Temporal lobe (tissue), 4 donors: ENCODE measurements at places on chromosomes 2 and 18. TPM values are rescaled to one million over a fixed set of nuclear protein-coding genes. Genes with fewer than 3 reads are reported as not detected.

Gene LYG2
- not detected for total RNA-seq

Gene KCNS3
- total RNA-seq, result 1.7 TPM

Gene LYPD6B
- total RNA-seq, result 3.4 TPM

Gene DARS1
- total RNA-seq, result 47.7 TPM

Gene KCNIP3
- total RNA-seq, result 3.0 TPM

Gene TMEM163
- 13.3 TPM for total RNA-seq

Gene MOCOS
- total RNA-seq, result 0.25 TPM

Gene ANKRD44
- total RNA-seq, result 74.3 TPM

Gene VSNL1
- total RNA-seq, result 17.5 TPM

Gene PRKAG3
- not detected for total RNA-seq

Gene MTCL1
- 14.5 TPM for total RNA-seq

Gene CROCC2
- not detected for total RNA-seq

Gene TCF7L1
- 0.98 TPM for total RNA-seq

Gene EDAR
- total RNA-seq, result not detected

Gene MC4R
- total RNA-seq, result 1.2 TPM

Gene IL37
- not detected for total RNA-seq

Gene LCLAT1
- total RNA-seq, result 19.4 TPM

Gene NT5DC4
- not detected for total RNA-seq

Gene SALL3
- total RNA-seq, result 9.6 TPM

Gene RIT2
- 16.0 TPM for total RNA-seq

Gene KCNE4
- total RNA-seq, result 2.5 TPM

Gene EVA1A
- 0.98 TPM for total RNA-seq

Gene FBXO15
- total RNA-seq, result 2.2 TPM

Gene DNAJC5G
- not detected for total RNA-seq

Gene SLC5A7
- total RNA-seq, result 2.5 TPM
